ENCODE measurements at places on chromosomes 4 and X.

DNA sequence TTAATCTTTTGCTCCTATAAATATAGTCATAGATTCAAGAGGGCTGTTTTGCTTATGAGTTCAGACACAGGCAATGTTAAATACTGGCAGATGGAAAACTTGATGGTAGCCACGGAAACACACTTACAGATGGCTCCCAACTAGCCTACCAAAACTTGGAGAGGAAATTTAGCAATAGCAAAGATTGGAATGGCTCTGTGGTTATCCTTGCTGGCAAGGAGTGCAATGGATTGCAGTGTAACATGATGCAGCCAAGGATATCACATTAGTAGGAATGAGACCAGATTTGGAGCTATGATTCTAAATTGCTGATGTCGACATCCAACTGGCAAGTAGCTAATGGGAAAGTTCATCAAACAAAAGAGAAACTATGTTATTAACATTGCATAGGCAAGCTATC is 791.0 kb upstream of the DIAPH2 start:
- no peak for DNase-seq

DNA sequence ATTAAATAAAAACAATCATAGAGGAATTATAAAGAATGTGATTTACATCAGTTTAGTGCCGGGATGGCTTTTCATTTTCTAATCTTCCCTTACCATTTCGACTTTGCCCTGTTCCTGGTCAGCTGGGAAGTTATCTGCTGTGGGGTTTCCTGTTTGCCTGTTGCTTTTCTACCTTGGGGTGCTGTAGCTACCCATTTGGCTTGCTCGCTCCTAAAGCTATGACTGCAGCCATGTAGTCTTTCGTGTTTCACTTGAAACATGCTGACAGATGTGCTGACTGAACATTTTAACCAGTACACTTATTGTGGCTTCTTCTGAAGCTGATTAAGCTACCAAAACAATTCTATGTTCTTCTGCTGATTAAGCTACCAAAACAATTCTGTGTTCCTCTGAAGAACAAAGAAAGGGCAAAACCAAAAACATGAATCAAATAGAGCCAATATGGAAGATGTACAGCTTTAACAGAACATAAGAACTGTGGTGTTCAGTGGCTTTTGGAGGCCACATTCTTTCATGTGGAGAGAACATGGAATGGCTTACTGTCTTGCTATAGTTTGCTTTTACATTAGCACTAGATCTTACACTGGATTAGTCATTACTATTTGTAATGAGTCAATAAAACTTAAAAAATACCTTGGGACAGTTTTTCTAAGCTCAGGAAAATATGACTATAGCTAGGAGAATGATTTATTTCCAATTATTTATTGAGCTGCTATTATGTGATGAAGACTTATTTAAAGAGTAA is 440.4 kb downstream of the SPRY1 start:
- no peak for DNase-seq

DNA sequence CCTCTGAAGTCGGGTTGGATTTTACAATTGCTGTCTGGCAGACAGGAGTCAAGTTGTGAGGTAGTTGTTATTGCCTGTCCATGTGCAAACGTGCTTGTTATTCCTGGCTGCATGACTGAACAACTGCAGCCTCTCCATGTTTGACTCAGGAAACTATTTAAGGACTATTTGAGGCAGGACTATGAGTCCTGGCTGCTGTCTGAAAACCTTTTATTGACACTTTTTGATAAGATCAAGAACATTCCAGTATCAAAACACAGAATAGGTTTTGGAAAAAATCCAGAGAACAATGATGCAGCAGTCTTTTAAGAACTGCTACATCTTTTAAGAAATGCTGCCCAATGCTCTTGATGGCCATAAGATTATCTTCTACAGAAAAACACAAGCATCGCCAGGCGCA is 10.0 kb upstream of the SPRY1 start:
- no peak for DNase-seq

DNA sequence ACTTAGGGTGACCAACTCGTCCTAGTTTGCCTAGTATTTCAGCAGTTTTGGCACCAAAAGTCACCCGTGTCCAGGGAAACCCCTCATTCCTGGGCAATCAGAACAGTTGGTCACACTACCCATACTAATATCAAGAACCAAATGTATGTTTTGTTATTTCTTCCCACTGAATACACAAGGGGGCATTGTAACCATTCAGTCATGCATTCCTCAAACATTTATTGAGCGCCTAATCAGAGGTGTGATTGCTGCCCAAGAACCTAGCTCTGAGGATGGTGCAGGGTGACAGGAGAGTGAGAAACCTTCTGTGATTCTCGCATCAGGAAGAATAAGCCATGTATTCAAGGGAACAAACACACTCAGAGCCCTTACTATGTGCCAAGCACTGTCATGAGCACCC is 69.8 kb upstream of the RAI2 start:
- DNase-seq, result no peak

- peak; percentile 90 for DNase-seq
Observed at GRCh38 chr4:83285055-83285407, 433 bp upstream of the COQ2 start.

- no peak for DNase-seq
Observed at GRCh38 chr4:67365661-67366245, 179.6 kb downstream of the CENPC start.

GRCh38 chr4:168632301-168632725 is 135.5 kb downstream of the PALLD start:
- no peak for DNase-seq

- no peak for DNase-seq
Observed at GRCh38 chr4:103948244-103949018, 228.6 kb upstream of the TACR3 start.

DNA sequence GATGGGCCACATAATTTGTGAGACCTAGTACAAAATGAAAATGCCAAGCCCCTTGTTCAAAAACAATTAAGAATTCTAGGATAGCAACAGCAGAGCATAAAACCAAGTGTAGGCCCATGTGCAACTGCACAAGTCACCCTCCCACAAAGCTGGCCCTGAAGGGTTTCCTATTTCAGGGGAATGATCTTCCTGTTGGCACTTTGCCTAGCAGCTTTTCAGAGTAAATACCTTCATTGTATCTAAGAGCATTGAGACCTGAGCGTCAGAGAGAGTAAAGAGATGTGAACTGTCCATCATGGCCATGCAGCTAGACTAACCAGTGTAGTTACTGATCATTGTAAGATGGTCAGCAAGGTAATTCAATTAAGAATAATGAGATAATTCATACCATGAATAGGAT is 113.6 kb downstream of the CNKSR2 start:
- DNase-seq, result peak; percentile 53

GRCh38 chr4:26126143-26126718 is 194.6 kb upstream of the RBPJ start:
- DNase-seq, result peak; percentile 50

- no peak for DNase-seq
Observed at GRCh38 chr4:23033796-23034195, 341.1 kb downstream of the GBA3 start.

DNA sequence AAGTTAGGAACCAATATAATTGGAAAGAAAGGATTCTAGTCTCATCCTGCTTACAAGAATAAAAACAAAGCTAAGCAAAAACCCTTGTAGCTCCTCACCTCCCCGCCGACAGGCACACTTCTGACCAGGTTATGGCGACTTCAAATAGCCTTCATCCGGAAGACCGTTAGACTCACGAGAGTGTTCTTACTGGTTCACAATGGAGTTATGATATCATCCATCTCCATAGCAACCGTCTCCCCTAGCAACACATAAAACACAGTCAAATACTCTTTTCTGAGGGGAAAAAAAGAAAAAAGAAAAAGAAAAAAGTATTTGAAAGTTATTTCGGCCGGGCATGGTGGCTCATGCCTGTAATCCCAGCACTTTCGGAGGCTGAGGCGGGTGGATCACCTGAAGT is at the start of gene IL13RA2:
Gene IL13RA2, minus strand, starts transcription at position 162 of the 400 bp plus-strand sequence. CDS start 347 bp downstream, outside the sequence.
- no peak for DNase-seq

DNA sequence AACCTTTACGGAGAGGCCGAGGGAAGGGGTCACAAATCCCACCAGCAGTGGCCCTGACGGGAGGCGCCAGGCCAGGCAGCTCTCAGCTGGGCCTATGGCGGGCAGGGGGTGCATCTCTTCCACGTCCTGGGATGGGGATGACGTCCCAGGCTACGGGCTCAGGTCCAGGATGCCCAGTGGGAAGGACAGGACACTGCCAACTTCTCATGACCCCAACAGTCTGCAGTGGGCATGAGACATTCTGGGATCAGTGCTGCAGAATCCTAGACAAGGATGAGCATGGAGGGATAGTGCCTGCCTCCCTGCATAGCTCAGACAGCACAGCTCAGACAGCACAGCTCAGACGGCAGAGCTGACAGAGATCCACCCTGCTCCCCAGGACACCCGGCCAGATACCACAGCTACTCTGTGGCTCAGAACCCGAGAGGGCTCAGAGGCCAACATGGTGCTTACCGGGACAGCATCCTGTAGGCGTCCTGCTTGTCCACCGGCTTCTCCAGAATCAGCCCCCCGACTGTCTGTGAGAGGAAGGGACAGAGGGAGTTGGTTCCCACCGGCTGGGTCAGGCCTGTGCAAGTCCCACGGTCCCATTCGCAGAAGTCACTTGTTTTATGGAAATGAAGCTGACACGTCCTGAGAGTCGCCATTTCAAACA is 17.3 kb downstream of the ASMTL start:
- no peak for DNase-seq

GRCh38 chr4:41512136-41512535 is 25.8 kb upstream of the LIMCH1 start:
- DNase-seq, result no peak

DNA sequence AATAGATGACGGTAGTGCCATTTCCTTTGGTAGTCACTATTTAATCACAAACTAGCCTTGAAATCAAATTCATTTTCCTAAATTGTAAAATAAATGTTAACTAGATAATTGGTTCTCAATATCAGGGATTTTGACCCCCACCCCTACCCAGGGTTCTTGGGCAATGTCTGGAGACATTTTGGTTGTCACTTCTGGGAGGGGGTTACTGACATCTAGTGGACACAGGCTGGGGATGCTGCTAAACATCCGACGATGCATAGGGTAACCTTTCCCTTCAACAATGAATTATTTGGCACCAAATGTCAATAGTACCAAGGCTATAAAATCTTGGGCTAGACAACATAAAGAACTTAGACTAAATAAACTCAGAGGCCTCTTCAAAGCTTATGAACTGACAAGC is 285.8 kb upstream of the TRPC5 start:
- no peak for DNase-seq

GRCh38 chrX:11267425-11267824 is 25.8 kb upstream of the AMELX start:
- DNase-seq, result no peak

DNA sequence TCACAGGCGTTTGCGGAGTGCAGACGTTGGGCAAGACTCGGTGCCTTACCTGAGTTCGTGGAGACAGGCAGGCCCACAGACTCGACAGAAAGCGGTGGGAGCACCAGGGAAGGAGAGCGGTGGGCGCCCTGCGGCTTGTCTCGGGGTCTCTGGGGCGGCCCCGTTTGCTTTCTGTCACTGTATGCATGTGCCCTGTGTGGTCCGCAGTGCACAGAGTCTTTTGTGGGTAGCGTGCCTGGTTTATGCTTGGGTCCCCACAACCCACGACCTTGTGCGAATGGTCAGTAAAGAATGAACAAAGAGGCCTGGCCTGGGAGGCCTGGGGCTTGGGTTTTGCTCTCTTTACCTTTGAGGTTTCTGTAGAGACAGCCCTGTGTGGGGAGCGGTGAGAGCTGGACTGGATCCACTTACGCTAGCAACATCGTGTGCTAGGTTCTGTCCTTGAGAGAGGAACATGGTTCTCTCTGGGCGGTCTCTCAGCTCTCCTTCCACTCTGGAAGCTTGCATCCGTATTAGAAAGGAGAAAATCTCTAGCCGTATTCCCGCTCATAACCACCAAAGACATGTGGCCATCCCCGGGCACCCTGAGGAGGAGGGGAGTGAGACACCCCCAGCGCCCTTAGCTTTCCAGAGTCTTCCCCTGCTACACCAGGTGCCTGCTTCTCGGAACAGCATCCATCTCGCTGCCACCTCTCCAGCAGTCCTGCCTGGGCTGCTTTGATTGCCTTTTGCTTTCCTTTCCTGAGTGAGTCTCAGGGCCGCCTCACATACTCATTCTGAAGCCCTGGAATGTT is 1.2 kb downstream of the TADA2B start:
- no peak for DNase-seq

DNA sequence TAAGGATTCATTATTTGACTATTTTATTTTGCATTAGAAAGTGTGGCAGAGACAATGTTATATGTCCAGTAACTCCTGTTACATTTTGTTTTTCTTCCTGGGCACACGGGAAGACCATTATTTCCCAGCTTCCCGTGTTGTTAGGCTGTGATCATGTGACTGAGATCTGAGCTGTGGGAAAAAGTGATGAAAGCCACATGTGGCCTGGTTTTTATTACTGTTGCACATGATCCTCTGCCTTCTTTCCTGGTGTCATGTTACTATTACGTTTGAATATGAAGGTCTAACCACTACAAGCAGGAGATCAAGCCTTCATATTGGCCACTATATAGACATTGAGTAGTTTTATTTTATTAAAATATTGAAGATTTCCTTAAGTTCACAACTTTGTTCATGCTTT is 28.2 kb upstream of the MID1 start:
- DNase-seq, result no peak

DNA sequence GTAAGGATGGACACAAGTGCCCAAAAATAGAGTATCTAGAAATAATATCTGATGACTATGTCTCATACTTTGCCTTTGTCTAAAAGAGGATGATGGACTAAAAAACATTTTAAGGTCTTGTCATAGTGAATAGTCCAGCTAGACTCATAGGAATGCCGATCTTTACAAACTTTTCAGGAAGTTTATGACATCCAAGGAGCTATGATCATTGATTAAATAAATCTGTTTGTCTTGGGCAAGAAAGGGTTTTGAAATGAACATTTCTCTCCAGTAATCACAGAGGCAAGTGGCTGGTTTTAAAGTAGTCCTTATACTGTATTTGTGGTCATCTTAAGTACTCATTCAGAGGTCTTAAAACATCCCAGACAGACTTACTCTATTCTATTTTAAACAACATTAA is 109.8 kb downstream of the MAPK10 start:
- no peak for DNase-seq

- DNase-seq, result peak; percentile 5
Observed at GRCh38 chr4:79959652-79960051, 113.4 kb downstream of the ANTXR2 start.
